ENCODE measurements at places on chromosomes 3 and 15. TPM values are rescaled to one million over a fixed set of nuclear protein-coding genes. Genes with fewer than 3 reads are reported as not detected.
A peak's percentile ranks its signal among the peaks of the same experiment; 100 is the strongest.

The ENTPD3 gene
- total RNA-seq = 0.79 TPM

The TMA7 gene
- 152 TPM for total RNA-seq

The TMCC1 gene
- 21.5 TPM for total RNA-seq

The NTRK3 gene
- total RNA-seq = 7.2 TPM

The FSTL1 gene
- 530 TPM for total RNA-seq

The CCDC54 gene
- not detected for total RNA-seq

The FAM174B gene
- 16.2 TPM for total RNA-seq

- DNase-seq = no peak
Observed at GRCh38 chr3:34676436-34676835, 878.0 kb downstream of the PDCD6IP start.

DNA sequence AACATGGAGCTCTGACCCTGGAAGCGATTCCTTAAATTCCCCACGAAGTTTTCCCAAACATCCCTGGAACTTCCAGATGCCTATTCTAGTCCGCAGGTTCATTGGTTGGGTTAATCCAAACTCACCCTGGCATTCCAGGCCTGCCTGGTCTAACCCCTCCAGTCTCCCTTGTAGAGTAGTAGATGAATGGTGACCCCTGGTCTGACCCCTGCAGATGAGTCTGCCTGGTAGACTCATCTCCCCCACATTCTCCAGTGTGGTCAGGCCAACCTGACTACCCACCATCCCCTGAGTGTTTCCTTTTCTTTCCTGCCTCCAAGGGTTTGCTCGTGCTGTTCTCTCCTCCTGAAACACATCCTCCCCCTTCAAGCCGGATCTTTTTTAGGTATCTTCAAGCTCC lies 10.8 kb upstream of the HRH1 start:
- DNase-seq = no peak

DNA sequence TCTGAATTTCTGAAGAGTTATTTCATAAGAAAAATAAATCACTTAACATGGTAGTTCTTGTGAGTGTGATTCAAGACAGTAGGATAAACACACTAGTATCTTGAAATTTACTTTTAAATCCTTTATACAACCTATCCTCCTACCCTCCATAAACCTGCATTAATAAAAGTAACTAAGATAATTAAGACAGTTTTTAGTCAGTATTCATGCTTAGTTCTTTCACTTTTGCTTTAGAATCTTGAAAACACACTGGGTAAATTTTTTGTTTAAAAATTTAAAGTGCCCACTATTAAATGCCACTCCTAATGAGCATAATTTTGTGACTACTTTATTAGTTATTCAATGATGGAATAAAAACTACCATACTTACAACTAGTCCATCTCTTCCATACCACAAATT lies 28.8 kb downstream of the GOLIM4 start:
- DNase-seq = no peak

DNA sequence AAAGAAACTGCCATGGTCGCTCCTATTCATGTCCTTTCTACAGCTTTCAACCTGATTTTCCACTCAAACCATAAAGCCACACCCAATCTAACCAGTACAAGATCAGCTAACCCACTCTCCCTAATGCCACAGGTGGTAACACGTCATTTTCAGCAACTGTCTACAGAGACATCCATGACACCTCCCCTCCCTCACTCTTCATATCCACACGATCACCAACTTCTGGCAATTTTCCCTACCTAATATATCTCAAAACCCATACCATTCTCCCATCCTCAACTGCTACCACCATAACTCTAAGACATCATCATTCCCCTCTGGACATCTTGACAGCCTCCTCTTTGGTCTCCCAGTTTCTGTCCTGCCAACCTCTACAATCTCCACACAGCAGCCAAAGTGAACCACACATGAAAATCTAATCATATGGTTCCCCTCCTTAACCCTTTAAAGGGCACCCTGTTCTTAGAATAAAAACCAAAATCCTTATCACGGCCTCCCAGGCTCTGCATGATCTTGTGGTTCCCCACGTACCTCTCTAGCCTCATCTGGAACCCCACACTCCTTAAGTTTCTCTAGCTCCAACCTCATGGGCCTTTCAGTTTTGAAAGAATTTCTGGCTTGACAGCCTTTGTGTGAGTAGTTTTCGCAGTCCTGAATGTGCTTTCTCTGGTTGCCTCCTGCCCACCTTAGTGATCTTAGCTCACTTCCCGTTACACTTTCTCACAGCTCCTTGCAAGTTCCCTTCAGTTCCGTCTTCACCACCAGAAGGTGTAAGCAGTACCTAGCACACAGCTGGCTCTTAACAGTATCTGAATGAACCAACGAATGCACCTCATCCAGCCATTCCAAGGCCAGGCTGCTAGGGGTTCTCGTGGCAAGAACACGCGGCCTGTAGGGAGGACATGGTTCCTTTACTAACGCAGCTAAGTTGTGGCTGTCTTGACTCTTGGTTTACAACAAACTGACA lies 33.4 kb downstream of the SPINK8 start:
- DNase-seq = no peak

- DNase-seq = no peak
Observed at GRCh38 chr3:98041350-98041749, 6.2 kb upstream of the GABRR3 start.

- DNase-seq = no peak
Observed at GRCh38 chr15:49718846-49719245, 98.0 kb downstream of the DTWD1 start.

- no peak for DNase-seq
Observed at GRCh38 chr3:52712291-52713212, 6.6 kb downstream of the SPCS1 start.

DNA sequence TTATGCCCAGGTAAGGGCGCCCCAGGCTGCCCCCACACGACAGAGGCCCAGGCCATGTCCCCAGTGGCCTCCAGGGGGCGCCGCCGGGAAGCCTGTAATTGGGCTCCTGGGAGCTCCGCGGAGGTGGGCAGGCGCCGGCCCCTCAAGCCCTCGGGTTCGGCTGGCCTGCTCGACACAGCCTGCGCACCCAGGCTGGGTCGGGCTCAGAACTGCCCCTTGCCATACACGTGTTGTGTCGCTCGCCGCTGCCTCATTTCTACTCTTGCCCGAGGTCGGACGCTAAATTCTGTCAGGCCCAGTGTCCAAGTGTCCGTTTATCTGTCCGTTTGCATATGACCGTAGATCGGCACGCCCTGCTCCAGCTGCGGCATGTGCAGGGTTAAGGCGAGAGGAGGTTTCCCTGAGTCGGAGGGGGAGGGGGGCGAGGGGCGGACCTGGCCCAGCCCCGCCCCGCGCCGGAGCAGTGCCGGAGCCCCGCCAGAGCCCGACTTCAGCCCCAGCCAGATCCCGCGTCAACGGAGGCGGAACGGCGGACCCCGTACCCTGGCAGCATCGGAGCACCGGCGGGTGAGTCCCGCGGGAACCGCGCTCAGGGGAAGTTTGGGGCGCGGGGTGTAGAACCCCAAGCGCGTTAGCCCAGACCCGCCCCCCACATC lies at the start of gene KLHDC8B:
Gene KLHDC8B (plus strand): TSS at position 480 of the 656 bp plus-strand sequence. CDS start 1,172 bp downstream, outside the sequence.
- DNase-seq = peak; percentile 74

DNA sequence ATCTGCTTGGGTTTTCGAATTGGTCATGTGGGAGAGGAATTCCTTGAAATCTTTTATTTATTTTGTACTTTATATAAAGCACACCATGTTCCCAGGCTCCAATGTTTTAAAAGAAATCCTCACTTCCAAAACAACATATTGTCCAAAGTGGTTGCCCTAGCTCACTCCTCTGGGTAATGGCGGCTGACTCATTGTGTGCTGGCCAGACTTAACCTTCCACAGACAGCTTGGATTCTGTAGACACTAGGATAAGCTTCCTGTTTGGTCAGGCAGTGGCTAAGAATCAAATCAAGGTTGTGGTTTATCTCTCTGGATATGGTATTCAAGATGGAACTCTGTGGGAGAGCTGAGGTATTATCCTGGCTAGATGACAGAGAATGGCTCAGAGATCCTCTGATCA lies 55.8 kb upstream of the FAM98B start:
- no peak for DNase-seq

DNA sequence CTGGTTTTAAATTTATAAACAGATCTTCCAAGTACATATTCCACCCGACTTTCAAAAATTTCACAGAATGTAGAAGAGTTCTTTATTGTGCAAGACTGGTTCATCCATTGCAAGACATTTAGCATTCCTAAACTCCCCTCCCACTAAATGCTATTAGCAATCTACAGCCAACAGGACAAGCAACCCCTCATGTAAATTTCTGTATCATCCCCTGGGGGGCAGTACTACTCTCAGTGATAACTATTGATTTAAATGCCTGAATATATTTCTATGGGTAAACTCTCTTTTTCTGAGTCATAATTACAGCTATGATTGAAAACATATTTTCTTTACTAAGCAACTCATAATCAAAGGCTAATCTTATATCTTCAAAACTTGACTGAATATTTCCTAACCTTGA lies 10.7 kb upstream of the SLC15A2 start:
- DNase-seq = no peak

GRCh38 chr15:57256939-57257338 lies 119.4 kb upstream of the CGNL1 start:
- no peak for DNase-seq

- DNase-seq = no peak
Observed at GRCh38 chr3:14113965-14114635, 10.6 kb downstream of the CHCHD4 start.

DNA sequence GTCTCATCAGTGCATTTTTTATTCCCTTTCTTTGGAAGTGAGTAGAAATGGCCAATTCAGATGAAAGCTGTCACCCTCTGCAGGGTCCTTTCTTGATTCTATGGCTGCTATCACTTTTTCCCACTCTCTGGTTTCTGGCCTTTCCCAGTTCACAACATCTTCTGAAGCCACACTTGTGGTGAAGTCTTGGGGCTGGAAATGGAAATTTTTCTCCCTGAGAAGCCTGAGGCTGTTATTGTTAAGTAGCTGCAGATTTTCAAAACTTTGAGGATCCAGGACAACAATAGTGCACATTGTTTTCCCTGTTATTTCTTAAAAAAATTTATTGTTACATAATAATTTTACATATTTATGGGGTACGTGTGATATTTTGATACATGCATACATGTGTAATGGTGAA lies 250.3 kb upstream of the RASGRP1 start:
- no peak for DNase-seq

GRCh38 chr3:58798312-58798711 lies 131.7 kb upstream of the FAM3D start:
- no peak for DNase-seq

- no peak for DNase-seq
Observed at GRCh38 chr3:158169091-158169491, 59.2 kb downstream of the RSRC1 start.
